ENCODE measurements at places on chromosomes 1 and 21.

DNA sequence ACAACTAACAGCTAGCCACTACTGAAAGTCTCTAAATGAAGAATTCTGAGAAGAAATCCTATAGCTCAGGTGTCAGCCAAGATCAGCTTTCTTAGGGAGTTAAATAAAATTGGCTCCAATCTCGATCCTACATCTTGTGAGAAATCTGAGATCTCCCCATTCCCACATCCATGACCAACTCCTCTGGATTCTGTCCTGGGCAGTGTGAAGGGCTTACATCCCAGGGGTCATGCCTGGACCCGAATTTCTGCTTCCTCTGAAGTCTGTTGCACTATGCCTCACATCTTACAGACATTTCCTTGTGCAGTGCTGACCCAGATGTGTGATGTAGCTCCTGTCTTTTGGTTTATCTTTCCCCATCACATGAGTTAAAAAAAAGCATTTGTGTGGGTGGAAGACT, 4.8 kb upstream of the TNN start:
- DNase-seq, result no peak

- peak; percentile 60 for DNase-seq
Observed at GRCh38 chr1:31674626-31675025, 29.2 kb downstream of the COL16A1 start.

DNA sequence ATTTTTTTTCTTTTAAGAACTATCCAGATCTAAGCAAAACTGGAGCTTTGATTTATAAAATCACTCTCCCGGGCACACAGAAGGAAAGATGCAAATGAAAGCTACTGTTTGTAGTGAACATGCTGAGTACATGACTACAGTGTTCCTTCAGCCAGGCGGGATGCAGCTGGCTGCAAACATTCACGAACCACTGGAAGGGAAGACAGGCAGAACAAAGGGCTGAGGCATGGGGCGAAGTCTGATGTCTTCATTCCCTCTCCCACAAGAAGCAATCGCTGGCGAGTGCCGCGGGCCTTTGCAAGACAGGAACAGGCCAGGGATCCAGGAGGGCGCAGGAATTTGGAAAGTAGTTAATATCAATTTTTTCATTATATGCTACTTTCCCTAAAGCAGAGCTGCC, 257.9 kb upstream of the AJAP1 start:
- DNase-seq, result peak; percentile 19

GRCh38 chr1:63328122-63328521, 5.8 kb downstream of the FOXD3 start:
- DNase-seq, result no peak

- no peak for DNase-seq
Observed at GRCh38 chr1:206921772-206922265, at the start of gene FCMR. Gene FCMR, minus strand, starts transcription at chr1:206921941. Its CDS starts 87 bp downstream, at chr1:206921854.

GRCh38 chr1:112849425-112850033, 106.5 kb downstream of the SLC16A1 start:
- DNase-seq, result peak; percentile 89

- DNase-seq, result peak; percentile 41
Observed at GRCh38 chr1:119001181-119002027, 13.3 kb upstream of the TBX15 start.

DNA sequence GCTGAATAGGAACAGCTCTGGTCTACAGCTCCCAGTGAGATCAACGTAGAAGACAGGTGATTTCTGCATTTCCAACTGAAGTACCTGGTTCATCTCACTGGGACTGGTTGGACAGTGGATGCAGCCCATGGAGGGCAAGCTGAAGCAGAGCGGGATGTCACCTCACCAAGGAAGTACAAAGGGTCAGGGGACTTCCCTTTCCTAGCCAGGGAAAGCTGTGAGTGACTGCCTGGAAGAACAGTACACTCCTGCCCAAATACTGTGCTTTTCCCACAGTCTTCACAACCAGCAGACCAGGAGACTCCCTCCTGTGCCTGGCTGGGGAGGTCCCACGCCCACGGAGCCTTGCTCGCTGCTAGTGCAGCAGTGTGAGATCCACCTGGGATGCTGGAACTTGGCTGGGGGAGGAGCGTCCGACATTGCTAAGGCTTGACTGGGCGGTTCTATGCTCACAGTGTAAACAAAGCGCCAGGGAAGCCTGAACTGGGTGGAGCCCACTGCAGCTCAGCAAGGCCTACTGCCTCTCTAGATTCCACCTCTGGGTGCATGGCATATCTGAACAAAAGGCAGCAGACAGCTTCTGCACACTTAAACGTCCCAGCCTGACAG, 14.7 kb downstream of the CR1L start:
- DNase-seq, result no peak

DNA sequence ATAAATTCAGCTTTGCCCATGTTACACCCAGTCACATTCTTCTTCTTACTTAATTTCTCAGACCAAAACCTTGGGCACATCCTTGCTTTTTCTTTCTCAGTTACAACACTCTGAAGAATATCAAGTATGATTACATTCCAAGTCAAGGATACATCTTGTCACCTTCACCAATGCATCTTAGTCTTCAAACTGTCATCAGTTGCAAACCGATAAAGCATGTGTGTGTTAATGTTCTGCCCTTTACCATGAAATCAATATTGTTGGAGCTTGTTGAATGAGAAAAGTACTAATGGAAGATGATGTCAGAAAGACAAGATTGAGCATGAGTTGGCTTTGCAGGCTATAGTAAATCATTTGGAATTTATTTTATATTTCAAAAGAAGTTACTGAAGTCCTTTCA, 764.6 kb downstream of the NCAM2 start:
- no peak for DNase-seq

DNA sequence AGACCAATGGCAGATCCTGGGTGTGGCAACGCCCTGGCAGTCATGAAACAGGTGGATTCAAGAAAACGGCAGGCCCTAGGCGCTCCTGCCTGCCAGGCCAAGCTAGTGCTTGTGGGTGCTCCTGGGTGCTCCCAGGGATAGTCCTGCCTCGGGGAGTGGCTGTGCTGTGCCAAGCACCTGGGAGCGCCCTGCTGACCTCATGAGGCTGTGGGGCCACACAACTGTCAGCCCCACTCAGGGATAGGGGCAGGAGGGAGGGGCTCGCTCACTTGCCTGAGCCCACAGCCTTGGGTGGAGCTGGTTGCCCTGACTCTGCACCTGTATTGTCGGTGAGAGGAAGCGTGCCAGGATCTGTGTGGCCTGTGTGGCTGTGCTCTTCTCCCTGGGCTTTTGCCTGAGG, 9.4 kb downstream of the SNAP47 start:
- DNase-seq, result no peak

- DNase-seq, result peak; percentile 71
Observed at GRCh38 chr1:64983110-64983509, 16.8 kb upstream of the JAK1 start.

- no peak for DNase-seq
Observed at GRCh38 chr21:39315603-39316445, 2.4 kb upstream of the BRWD1 start.

- peak; percentile 92 for DNase-seq
Observed at GRCh38 chr21:33894736-33895288, 20.8 kb downstream of the ATP5PO start.

- no peak for DNase-seq
Observed at GRCh38 chr21:28944296-28944695, 48.4 kb downstream of the LTN1 start.

- no peak for DNase-seq
Observed at GRCh38 chr1:19374926-19375325, 62.8 kb downstream of the SLC66A1 start.

DNA sequence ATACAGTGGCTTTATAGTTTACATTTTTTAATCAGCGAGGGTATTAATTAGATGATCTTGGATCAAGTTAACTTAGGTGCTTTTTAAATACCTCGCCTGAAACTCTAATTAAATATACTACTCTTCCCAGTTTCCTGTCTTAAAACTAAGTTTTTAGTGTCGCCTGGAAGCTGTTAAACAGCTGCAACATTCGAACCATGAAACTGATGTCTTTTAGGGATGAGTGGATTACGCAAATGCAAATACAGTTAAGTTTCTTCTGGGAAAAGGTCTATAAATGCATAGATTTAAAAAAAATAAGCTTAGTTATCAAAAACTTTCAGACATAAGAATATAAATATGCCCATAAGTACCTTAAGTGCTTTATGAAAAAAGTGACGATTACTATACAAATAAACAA, 228.3 kb downstream of the PTPRC start:
- no peak for DNase-seq

- DNase-seq, result no peak
Observed at GRCh38 chr1:167086033-167086432, 4.1 kb downstream of the GPA33 start.

- DNase-seq, result no peak
Observed at GRCh38 chr1:7076117-7076516, 290.9 kb downstream of the CAMTA1 start.

DNA sequence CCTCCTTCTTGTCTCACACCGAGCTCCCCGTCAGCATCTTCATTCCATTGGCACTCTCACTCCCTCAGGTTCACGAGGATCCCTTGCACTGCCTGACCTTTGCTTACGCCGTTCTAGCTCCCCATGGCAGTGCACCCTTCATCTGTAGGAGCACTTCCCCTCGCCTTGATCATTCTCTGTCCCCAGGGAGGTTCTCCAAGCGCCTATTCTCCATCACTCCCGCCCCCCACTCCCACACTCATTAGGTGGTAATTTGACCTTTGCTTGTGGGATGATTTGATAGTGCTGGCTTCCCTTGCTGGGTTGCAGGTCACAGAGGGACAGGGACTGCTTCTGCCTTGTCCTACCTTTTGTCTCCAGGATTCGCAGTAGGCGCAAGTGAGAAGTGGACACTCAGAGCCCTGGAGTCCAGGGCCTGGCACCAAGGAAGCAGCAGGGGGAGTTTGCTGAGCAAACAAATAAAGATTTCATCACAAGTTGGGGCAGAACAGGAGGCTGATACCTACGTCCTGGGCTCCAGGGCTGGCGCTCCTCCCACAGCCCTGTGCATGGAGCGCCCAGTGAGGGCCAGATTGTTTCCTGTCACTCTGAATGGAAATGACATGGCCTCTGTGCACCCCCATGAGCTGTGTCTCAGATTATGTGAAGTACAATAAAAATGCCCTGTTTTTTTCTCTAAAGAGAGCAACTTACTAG, 82.0 kb upstream of the RUNX3 start:
- no peak for DNase-seq

GRCh38 chr1:48049823-48050535, 52.8 kb upstream of the TRABD2B start:
- DNase-seq, result no peak

DNA sequence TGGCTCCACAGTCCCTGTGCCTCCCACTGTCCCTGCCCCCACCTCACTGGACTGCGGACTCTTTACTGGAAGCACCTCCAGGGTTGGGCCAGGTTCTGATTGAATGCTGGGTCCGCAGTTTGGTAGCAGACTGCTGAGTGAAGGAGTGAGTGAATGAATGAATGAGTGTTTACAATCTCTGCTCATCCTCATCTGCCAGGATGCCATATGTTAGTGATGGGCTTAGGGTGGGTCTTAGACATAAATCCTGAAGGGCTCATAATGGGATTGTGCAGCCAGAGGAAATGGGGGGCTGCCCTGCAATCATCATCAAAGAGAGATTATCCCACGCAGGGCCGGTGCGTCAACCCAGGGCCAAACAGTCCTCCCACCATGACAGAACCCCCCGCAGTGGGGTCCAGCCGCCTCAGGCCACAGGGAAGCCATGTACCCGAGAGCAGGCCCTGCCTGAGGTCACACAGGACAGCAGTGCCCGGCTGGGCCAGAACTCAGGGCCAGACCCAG, 26.1 kb downstream of the SLC1A7 start:
- no peak for DNase-seq

GRCh38 chr1:214927796-214928195, 154.7 kb upstream of the KCNK2 start:
- DNase-seq, result no peak

DNA sequence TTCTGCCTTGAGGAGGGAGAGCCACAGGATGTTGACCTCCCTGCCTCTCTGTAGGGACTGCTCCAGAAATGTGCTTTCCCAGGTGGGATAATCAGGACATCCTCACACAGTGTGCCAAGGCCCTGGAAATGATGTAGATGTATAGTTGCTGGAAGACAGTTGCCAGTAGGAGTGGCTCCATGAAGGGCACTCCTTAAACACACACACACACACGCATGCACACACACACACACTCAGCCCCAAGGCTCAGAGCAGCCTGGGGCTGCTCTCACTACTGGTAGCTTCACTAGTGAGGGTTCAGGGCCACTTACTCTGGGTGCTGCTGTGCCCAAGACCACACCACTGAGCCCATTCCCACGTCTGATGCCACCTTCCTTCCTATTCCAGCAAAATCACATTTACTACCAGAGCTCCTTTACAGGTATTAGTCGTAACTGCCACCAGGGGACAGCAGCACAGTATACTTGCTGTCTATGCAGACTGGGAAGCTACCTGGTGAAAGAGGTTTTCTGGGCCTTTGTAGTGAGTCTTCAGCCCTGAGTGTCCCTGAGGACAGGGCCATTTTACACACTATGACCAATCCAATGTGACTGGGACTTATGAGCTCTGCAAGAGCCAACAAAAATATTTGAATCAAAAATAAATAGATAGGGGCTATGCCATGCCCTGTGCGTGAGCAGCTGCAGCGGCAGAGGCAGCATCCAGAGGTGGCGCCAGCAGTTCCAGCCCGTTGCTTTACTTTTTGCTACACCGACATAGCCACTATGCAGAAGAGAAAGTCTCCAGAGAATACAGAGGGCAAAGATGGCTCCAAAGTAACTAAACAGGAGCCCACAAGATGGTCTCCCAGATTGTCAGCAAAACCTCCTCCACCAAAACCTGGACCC, 15.0 kb downstream of the CRNN start:
- peak; percentile 2 for DNase-seq

DNA sequence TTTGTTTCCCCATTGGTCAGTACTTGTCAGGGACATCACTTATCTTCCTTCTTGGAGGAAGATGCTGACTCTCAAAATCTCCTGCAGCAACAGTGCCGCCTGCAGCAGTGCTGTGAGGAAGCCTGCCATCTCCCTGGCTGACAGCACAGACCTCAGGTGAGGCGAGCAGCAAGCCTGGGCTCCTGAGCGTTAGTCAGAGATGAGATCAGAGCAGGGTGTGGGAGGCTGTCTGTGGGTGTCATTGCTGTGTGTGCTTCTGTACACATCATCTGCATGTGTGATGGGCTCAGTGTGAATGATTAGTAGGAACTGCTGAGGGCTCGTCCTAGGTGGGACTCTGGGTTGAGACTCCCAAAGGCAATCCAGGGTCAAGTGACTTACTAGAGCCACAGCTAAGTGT, 6.1 kb downstream of the STRIP1 start:
- no peak for DNase-seq

GRCh38 chr1:7421471-7422075, 349.5 kb upstream of the VAMP3 start:
- no peak for DNase-seq

GRCh38 chr1:41249319-41249718, 7.2 kb upstream of the SCMH1 start:
- no peak for DNase-seq

- no peak for DNase-seq
Observed at GRCh38 chr21:25408666-25409065, 198.6 kb downstream of the MRPL39 start.

GRCh38 chr1:221170171-221170570, 290.9 kb downstream of the HLX start:
- no peak for DNase-seq

GRCh38 chr21:25561668-25562641, 45.3 kb downstream of the MRPL39 start:
- DNase-seq, result peak; percentile 77

Data from eye (tissue), 1 donor.